ENCODE measurements at places on chromosomes 1 and 21.

DNA sequence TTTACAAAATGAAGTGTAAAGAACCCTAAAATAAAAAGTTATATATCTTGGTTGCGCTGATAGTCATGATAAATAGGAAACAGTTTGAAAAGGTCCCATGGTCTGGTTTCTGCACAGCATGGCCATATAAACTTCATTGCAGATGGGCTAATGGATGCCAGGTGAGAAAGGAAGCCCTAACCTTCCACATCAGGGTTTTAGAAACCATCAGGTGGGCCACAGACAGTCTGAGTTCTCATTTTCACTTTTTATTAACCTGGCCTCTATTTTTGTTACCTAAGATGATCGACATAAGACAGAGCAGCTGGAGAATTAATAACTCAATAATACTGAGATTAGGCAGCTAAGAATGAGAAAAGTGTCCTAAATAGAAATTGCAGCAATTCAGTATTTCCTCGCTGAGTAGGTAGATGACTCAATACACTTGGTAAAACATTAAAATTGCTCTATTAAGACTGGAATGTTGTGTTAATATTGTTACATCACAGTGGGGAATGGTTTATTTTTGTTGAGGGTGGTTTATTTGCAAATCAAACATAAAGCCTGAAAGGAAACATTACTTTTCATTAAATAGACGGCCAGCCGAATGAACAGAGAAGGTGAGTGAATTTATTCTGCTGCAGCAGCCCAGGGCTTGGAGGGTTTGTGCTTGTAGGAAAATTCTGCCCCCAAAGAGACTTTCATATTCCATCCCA lies 21.1 kb downstream of the C1orf21 start:
- DNase-seq: no peak

DNA sequence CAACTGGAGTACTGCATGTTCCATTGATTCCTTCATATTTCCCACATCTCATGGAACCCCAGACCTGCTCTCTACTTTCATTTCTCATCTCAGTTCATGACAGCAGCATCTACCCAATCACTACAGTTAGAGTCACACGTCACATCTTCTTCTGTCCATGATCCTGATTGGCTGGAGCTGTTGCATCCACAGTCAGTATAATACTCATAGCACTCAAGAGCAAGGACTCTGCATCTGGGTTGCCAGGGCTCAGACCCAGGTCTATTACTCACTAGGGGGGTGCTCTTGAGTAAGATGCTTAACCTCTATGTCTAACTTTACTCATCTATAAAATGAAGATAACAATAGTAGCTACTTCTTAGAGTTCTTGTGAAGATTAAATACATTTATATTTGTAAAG lies 4.4 kb upstream of the XPR1 start:
- no peak for DNase-seq

DNA sequence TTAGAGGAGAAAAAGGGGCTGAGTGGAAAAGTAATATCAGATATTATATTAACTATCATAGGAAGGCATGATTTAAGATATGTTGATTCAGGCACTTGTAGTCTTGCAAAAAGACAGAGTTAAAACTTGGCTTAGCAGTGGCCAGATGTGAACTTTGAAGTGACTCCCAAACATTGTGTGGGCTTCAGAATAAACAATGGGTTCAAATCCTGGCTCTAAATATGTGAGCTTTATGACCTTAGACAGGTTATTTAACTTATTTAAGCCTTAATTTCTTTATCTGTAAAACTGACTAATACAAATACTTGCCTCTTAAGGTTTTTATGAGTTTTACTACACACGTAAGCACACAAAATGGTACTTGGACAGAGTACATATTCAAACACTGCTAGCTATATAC lies 85.9 kb downstream of the TNFSF18 start:
- DNase-seq: no peak

- no peak for DNase-seq
These were observed 16.3 kb downstream of the SPATA46 start for GRCh38 chr1:162360237-162360873.

DNA sequence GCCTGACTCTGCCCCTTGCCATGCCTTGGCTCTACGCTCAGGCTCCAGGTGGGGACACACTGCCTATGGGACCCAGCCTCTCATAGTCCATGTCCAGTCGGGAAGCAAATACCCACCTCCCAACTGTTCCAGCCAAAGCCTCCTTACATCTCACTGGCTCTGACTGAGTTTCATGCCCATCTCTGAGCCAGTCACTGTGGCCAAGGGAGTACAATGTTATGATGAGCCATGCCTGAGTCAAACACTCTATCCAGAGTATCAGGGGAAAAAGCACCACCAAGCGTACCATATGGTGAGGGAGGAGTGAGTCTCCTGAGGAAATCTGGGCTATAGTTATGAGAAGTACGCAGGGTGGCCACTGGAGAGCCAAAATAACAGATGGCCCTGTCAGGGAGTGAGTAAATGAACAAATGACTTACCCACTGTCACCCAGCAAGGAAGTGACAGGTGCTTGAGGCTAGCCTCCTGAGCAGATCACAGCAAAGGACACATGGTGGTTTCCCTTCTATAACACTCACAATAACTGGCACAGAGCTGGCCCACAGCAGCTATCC lies 236.6 kb upstream of the GJB5 start:
- no peak for DNase-seq

- no peak for DNase-seq
These were observed 183.8 kb downstream of the LMO4 start for GRCh38 chr1:87512431-87512830.

- no peak for DNase-seq
These were observed 46.1 kb upstream of the SYT2 start for GRCh38 chr1:202756391-202756790.

- DNase-seq: no peak
These were observed 85.9 kb upstream of the EDEM3 start for GRCh38 chr1:184840596-184840995.

DNA sequence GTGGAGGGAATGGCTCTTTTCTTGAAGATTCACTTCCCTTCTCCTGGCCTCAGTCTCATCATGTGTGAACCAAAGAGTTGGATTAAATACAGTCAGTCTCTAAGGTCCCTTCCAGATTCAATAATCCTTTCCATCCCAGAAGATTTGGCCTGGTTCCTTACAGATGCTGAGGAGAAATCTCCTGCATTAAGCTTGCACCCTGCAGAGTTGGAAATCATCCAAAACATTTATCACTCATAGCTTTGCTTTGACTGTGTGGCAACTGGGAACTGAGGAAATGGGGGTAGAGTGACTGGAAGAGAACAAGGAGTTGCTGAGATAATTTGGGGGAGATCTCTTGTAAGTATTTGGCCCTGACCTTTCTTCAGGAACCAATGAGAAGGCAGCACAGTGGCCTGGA lies 220.5 kb upstream of the SGIP1 start:
- peak; percentile 20 for DNase-seq

DNA sequence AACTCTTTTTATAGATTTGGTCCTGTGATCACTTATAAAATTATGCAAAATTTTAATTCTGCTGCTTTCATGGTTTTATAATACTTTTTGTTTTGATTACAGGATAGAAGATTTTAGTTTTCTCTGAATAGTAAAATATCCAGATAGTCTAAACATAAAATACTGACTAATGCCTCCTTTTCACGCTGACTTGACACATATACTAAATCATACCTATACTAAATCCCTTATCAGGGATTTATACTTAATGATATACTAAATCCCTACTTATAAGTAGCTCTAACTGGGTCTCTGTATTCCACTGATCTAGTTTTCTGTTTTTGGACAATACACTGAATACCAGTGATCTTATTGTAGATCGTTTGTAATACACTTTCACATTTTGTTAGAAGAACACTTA lies 128.0 kb downstream of the USP25 start:
- DNase-seq: no peak

GRCh38 chr1:244302876-244303609 lies 148.7 kb downstream of the ADSS2 start:
- DNase-seq: no peak

DNA sequence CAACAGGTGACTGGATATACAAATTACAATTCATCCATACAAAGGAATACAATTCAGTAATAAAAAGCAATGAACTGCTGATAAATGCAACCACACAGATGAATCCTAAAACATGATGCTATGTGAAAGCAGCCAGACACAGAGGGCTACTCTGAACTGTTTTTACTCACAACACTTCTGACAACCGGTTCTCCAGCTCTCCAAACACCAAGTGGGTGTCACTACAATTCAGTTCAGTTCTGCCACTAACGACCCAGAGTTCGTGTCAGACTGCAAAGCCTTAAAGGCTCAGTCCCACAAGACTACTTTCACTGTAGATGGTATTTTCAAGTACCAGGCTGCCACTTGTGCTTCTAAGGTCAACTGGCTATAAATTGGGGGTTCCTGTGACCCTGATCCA lies 119.4 kb downstream of the SLC16A1 start:
- no peak for DNase-seq

GRCh38 chr1:107669996-107670395 lies 295.0 kb downstream of the VAV3 start:
- no peak for DNase-seq

DNA sequence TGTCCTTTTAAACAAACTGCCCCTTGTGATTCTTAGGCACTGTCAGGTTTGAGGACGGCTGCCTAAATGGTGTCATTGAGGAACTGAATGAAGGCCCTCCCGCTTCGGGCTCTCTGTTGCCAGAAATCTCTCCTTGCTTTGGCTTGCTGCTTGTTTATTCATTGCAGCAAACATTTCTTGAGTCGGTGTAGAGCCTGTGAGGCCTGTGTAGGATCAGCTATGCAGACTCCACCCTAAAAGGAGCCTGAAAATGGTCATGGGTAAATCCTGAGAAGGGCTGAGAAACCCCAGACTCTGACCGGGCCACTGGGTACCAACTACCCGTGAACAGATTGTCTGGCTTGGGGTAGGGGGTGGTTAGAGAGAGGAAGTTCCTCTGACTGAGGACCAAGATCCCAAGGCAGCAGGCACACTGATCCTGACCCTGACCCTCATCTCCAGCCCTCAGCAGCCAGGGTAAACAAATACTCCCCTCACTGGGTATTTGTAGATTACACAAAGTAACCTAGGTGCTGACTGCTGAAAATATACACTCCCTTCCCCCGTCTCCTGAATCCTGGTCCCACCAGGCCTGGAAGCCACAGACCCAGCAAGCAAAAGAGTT lies 3.1 kb downstream of the IL6R start:
- DNase-seq: no peak

GRCh38 chr1:198493329-198493728 lies 47.2 kb downstream of the ATP6V1G3 start:
- DNase-seq: no peak

- no peak for DNase-seq
These were observed 17.3 kb downstream of the SLAMF1 start for GRCh38 chr1:160629286-160630210.

- DNase-seq: no peak
These were observed 1193.9 kb downstream of the PLA2G4A start for GRCh38 chr1:188022661-188023060.

- no peak for DNase-seq
These were observed 5.0 kb downstream of the BTG3 start for GRCh38 chr21:17607684-17608083.

- DNase-seq: no peak
These were observed 360.2 kb downstream of the ADGRL2 start for GRCh38 chr1:82160903-82161302.

- peak; percentile 72 for DNase-seq
These were observed 9.3 kb downstream of the KIF21B start for GRCh38 chr1:201013991-201014815.

DNA sequence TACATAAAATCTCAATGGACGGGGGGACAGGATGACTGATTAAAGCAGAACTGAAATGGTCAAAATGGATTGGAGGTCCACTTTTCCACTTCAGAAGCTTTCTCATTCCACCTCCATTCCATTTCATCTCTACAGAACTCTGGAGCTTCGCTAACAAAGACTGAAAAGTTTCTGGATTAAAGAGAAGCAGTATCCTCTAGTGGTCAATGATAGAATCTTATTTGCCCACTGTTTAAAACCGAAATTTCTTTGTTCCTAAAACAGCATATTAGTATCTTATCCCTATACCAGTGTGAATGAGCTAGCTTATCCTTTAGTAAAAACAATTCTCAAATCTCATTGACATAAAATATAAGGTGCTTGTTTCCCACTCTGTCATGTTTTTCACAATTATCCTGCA lies 890.6 kb downstream of the KCNT2 start:
- DNase-seq: no peak

- DNase-seq: no peak
These were observed 418.5 kb upstream of the RUNX1 start for GRCh38 chr21:35467566-35467965.
